ENCODE measurements at places on chromosomes 12 and 14.
A peak's percentile ranks its signal among the peaks of the same experiment; 100 is the strongest.

DNA sequence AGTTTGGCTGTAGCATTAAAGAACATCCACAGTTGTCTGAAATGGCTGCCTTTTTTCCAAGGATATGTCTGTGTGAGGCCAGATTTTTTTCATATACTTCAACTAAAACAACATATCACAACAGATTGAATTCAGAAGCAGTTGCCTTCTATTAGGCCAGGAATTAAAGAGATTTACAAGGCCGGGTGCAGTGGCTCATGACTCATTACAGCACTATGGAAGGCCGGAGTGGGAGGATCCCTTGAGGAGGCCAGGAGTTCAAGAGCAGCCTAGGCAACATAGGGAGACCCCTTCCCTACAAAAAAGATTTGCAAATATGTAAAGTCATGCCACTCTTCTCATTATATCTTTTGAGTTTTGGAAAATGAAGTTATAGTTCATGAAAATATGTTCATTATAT, 108.6 kb downstream of the KTN1 start:
- DNase-seq, result no peak

DNA sequence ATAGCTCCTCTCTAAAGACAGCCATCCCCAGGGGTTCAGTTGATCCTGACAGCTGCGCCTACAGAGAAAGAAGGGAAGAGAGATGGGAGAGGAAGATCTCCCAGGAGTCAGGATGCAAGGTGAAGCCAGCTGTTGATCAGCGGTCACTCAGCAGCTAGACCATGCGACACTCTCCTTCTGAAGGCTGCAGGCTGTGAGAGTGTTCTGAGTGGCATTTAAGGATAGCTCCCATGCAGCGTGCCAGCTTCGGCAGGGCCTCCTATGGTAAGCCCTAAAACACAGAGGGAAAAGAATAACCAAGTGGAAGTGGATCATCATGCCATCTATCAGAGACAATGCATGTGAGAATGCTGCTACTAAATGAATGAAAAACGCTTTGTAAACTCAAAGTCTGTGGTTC, 197.9 kb upstream of the NUDT4 start:
- no peak for DNase-seq

GRCh38 chr12:39442831-39443080, 164 bp downstream of the KIF21A start:
- no peak for DNase-seq

- DNase-seq, result no peak
Observed at GRCh38 chr12:13195250-13195649, 1.3 kb upstream of the EMP1 start.

GRCh38 chr12:24045816-24046257, 96.4 kb upstream of the SOX5 start:
- peak; percentile 1 for DNase-seq

GRCh38 chr14:103230021-103230420, 104.0 kb upstream of the EIF5 start:
- no peak for DNase-seq

GRCh38 chr14:99203080-99203479, 68.9 kb downstream of the BCL11B start:
- DNase-seq, result no peak

DNA sequence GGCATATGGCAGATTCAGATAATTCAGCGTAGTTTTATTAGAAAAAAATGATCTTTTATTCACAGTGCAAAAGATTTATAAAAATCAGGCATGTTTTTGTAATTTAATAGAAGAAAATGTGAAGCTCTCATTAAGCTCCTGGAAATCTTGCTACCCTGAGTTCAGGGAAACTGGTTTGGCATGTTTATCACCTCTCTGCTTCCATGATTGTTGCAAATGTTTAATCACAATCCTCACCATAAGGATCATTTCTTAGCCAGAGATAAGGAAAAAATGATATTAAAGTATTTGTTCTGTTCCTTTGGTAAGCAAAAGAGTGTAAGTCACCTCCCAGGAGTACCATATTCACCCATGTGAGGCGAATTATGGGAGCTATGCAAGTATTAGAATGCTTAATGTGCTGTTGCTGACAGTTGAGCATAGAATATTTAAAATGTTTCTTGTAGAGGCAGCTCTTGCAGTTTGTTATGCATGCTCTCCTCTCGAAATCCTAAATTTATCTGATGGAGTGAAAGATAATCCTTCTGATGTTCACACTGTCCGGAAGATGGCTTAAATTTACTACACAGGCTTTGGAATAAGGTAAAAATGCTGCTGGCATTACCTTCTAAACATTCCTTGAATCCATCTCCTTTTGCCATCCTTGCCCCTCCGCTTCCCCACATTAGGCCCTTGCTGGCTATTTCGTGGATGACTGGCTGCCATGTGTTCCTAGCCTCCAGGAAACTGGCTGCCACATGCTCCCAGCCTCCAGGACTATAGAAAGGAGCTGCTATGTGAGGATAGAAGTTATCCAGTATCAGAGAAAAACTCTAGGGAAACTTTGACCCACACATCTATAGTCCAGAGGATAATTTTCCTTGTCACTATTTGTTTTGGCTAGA, 115.8 kb upstream of the CCDC198 start:
- DNase-seq, result no peak

DNA sequence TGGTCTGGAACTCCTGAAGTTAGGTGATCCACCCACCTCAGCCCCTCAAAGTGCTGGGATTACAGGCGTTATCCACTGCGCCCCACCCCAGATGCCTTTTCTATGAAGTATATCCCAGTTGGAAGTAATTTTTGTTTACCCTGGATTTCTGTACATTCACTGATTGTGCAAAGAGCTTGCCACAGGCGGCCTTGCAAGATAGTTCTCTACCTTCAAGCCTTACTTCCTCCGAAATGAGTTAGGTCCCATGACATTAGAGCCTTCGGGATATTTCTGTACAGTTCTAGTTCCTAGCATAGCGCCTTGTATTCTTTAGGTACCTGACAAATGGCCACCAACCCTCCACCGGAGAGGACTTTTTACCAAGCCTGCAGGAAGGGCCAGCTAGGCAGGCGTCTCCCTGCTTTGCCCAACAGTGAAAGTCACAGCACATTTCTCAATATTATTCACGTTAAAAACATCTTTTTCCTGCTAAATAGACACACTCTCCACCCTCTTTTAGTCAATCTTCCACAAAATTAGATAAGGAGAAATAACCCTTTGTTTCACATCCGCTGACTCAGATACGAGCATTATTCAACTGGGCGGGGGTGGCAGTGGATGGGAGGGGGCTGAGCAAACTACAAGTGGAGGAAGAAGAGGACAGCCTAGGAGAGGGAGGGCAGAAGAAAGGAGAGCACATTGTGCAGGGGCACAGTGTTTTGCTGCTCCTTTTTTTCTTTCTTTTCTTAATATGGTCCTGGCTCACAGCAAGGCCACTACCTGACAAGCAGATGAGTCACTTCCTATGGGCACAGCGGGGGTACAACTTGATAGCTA, 40.0 kb upstream of the CAPRIN2 start:
- DNase-seq, result no peak

GRCh38 chr12:52372216-52373154, 5.2 kb upstream of the KRT85 start:
- DNase-seq, result peak; percentile 91

DNA sequence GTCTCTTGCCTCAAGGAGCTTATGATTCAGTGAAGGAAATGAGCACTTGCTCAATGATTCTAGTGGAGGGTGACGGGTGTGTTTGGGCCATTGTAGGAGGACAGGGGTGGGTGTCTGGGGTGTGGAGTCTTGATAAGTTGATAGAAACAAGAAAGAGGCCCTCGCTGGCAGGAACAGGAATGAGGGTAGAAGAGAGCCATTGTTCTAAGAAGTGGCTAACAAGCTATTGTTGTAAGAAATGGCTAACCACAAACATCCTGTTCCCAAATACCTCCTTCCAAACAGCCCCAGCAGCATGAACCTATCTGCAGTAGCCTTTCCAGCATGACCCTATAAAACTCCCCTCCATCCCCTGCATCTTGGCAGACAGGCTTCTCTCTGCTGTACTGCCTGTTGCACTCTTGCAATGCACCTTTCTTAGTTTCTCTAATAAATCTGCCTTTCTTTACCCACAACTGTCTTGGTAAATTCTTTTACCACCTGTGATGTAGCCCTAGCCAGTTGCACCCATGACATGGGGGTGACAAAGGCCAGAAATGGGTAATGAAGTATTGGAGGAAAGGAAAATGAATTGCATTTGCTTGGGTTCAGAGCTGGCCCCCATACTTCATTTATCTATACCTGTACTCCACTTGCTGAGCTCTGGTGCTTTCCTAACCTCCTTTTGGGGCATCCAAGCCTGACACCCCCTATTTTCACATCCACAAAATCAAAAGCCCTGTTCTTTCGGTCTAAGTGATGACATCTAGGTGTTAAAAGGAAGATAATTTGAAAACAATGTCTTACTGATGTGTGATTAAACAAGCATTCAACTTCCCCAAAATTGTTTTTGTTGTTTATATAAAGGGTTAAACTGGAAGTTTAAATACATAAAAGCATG, 389.1 kb downstream of the GRIN2B start:
- DNase-seq, result no peak

DNA sequence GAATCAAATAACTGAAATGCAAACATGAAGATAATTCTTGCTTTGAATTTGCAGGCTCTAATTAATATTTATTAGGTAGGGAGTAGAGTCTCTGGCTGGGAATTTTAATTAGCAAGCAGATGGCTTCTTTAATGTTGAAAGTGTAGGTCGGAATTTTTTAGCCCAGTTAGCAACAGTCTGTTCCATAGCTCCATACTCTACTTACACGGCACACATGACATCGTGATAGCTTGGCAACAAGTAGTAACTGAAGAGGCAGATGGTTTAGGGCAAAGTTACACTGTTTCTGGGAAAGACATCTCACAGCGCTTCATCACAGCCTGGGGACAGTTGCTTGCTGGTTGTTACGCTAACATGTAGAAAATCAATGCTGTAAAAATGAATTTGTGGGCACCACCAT, 710.7 kb downstream of the GALC start:
- DNase-seq, result no peak

GRCh38 chr12:70756118-70756517, 118.9 kb upstream of the PTPRB start:
- DNase-seq, result peak; percentile 21

DNA sequence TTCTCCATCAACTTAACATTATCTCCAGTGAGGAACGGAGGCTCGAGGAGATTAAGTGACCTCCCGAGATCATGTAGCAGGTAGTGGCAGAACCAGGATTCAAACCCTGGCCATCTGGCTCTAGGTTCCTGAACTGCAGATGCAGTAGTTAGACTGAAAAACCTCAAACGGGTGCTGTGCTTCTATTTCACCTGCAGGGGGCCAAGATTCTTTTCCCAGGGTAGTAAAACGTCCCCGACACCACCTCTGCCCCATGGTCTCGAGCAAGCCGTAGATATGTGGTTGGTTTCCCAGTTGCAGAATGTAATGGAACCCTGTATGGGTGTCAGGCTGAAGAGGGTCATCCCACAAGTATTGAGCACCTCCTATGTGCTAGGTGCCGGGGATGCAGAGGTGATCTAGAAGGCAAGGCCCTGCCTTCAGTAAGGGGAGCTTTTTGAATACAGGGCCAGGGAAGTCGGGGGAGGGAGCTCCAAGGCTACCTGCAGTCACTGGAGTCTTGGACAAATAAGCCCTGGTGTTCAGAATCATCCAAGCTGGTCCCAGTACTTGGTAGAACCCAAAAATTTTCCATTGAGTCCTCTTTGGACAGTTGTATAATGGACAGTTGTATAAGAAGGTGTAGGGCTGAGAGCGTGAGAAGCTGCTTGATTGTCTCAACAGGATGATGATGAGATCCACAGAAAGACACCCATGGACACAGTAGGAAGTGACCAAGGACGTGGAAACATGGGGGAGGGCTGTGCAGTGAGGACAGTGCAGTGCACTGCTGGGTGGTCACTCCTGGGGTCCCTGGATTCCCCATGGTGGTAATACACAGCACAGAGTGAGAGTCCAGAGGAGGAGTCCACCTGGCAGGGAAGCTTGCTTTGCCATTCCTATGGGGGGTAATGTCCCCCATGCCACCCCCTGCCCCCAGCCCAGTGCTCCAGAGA, 197.2 kb downstream of the CHST11 start:
- DNase-seq, result no peak

DNA sequence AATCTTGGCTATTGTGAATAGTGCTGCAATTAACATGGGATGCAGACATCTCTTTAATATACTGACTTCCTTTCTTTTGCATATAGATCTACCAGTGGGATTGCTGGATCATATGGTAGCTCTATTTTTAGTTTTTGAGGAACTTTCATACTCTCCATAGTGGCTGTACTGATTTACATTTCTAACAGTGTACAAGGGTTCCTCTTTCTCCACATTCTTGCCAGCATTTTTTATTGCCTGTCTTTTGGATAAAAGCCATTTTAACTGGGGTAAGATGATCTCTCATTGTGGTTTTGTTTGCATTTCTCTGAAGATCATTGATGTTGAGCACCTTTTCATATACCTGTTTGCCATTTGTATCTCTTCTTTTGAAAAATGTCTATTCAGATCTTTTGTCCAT, 8.4 kb downstream of the AMDHD1 start:
- no peak for DNase-seq

GRCh38 chr12:10409392-10409791, at the start of gene KLRC4:
TSS of gene KLRC4 (minus strand) at chr12:10409757. CDS start at chr12:10409575, 182 bp downstream.
- DNase-seq, result peak; percentile 3

- peak; percentile 4 for DNase-seq
Observed at GRCh38 chr12:102602521-102602920, 122.2 kb upstream of the IGF1 start.

- no peak for DNase-seq
Observed at GRCh38 chr14:58189176-58189575, 10.8 kb upstream of the ACTR10 start.

- DNase-seq, result no peak
Observed at GRCh38 chr14:51521764-51522163, 129.9 kb upstream of the FRMD6 start.

- DNase-seq, result no peak
Observed at GRCh38 chr12:124216966-124217365, 77.9 kb upstream of the RFLNA start.

GRCh38 chr14:61992139-61992538, 229.9 kb downstream of the SNAPC1 start:
- DNase-seq, result no peak

DNA sequence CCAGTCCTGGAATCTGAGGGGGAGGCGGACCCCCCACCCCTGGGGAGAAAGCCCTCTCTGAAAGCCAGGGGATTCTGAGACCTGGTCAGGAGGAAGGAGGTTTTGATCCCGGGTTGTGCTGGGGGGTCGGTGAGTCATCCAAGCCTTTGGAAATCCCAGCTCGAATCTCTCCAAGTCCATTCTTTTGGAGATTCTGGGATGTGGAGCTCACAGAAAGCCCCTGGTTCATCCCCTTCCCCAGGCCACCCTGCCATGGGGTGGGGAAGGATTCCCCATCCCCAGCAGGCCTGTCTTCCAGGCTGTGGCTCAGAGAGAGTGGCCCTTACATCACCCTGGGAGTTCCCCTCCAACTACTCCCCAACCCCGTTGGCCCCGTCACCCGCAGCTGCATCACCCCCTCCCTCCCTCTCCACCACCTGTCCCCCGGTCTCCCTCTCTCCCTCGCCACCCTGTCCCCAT, 14.3 kb downstream of the EXOC3L4 start:
- DNase-seq, result peak; percentile 90
